Aorta (tissue), 5 donors: ENCODE measurements at places on chromosomes 12 and 14. TPM values are rescaled to one million over a fixed set of nuclear protein-coding genes. Genes with fewer than 3 reads are reported as not detected.
A peak's percentile ranks its signal among the peaks of the same experiment; 100 is the strongest.

GRCh38 chr12:109310247-109311125, 1.4 kb upstream of the FOXN4 start:
- no peak for DNase-seq

GRCh38 chr14:95140060-95140858, 17.1 kb downstream of the DICER1 start:
- DNase-seq = no peak

- no peak for DNase-seq
These were observed 11.4 kb upstream of the ARF6 start for GRCh38 chr14:49881350-49882001.

DNA sequence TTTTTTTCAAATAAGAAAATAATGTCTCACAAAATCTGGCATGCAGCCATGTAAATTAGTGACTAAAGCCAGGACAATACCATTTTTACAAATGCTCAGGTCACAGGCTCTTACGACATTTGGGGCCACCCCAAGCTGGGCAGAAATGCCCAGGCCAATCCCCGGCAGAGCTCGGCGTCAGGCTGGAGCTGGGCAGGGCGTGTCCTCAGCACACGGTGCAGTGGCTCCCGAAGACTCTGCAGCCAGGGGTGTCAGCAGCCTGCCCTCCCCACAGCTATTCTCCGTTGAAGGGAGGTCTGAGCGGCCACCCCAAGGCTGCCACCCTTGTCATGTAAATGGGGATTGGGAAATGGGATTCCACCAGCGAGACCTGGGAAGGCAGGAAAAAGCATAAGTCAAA, 158.6 kb downstream of the DICER1 start:
- no peak for DNase-seq

- DNase-seq = no peak
These were observed 69.9 kb downstream of the RAD51B start for GRCh38 chr14:67889455-67889854.

GRCh38 chr12:71607494-71608330, 55.9 kb downstream of the ZFC3H1 start:
- DNase-seq = no peak

- DNase-seq = no peak
These were observed 593.7 kb downstream of the TMEM121 start for GRCh38 chr14:106120101-106120500.

DNA sequence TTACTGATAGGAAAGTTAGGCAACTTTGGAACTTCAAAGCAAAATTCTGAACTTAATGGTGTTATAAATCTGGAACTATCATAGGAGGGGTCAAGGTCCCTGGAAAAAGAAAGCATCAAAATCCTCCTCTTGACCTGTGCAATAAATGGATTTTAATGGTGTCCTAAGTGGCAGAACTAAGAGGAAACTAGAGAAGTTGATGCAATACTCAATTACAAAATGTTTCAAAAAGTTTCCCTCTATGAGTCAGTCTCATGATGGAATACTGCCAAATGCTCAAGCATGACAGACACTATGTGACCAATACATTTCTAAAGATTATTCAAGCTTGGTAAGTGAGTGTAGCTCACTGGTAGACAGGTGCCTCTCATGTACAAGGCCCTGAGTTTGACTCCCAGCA, 47.7 kb upstream of the ERGIC2 start:
- no peak for DNase-seq

DNA sequence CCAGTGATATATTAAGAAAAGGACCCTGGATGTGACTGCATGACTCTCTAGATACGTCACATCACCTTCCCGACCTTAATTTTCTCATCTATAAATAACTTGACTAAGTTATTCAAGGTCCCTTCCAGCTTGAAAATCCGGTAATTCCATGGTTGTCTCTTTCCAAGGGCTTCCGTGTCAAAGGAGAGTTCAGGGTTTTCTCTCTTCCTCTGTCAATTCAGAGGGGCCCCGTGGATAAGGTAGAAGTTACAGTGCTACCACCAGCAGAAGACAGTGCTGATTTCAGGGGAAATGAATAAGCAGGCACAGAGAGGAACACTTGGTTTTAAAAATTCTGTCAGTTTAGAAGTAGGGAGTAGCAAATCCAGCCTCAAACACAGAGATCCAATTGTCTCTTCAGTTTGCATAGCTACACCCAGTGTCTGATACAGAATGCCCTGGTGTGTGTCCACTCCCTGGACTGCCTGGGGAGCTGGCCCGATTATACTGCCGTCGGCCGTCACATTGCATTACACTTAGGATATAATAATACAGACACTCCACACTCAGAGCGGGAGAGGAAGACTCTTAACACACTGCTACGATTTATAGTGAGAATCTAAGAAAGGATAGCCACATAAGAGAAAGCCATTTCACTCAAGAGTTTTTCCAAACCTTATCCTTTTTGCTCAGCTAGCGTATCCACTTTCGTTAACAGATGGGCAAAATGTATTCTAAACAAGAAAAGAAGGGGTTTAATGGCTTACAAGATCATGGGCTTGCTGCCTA, 54.7 kb upstream of the GTF2A1 start:
- DNase-seq = no peak

DNA sequence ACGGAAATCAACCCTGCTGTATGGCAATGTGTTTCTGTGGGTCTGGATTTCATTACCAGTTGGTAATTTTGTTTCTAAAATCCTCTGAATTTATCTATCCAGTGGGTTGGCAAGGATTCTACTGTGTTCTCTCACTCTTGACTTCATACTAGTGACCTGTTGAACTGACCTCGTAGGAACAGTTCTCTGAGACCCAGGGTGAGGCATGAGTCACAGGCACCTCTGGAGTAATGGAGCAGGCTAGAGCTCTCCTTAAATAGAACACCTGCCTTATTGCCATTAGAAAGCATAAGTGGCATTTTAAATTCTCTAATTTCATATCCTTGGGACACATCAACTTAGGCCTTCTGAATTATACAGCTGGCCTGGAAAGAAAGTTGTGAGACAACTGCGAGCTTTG, 258.3 kb upstream of the NAV3 start:
- no peak for DNase-seq

GRCh38 chr12:95805864-95806671, 15.5 kb upstream of the NTN4 start:
- no peak for DNase-seq

The SIRT4 gene
- total RNA-seq = 0.39 TPM

DNA sequence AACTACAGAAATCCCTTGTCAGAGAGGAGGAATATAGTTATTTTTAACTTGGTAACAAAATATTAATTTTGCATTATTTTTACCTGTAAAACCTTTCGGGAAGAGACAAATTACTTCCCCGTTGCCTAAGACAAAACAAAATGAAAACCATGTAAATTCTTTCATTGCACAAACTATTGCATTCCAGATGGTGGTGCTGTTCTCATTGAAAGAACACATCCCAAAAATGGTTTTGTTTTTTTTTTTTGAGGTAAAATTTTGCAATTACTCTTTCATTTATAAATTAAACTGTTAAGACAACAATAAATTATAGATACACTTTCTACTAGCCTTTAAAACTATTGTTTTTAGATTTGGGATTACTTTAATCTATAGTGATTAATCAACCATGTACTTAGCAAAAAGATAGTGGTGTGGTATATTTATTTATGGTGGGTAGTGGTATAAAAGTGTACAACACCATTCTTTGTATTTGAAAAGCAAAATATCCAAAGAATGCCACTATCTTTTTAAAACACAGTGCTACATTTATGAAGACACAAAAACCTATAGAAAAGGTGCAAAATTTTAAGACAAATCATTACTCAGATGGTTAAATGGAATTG, 115.5 kb downstream of the SLC38A1 start:
- no peak for DNase-seq

The SYNDIG1L gene
- total RNA-seq = 1.2 TPM

GRCh38 chr12:69266036-69266635, 26.8 kb downstream of the CPSF6 start:
- DNase-seq = no peak

The OASL gene
- total RNA-seq = 0.96 TPM

DNA sequence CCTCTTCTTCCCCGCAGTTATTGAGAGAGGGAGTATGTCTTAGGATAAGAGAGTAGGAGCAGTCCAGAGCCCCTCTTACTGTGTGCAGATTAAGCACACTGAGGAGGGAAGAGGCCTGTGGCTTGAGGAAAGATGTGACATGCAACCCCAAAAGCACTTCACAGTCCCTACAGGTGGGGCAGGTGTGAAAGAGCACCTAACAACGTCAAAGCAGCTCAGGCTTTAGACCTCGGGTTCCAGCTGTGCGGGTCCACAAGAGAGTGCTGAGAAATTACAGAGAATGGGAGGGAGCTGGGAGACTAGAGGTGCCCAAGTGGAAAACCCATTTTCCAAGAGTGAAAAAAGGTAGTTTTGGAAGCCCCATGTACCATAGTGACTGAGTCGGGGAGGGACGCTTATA, 127.6 kb downstream of the SLC25A47 start:
- no peak for DNase-seq

The HAL gene
- 1.4 TPM for total RNA-seq

- peak; percentile 73 for DNase-seq
These were observed 599 bp downstream of the PAPLN start for GRCh38 chr14:73237786-73238423.

The PYGL gene
- total RNA-seq = 78.6 TPM

DNA sequence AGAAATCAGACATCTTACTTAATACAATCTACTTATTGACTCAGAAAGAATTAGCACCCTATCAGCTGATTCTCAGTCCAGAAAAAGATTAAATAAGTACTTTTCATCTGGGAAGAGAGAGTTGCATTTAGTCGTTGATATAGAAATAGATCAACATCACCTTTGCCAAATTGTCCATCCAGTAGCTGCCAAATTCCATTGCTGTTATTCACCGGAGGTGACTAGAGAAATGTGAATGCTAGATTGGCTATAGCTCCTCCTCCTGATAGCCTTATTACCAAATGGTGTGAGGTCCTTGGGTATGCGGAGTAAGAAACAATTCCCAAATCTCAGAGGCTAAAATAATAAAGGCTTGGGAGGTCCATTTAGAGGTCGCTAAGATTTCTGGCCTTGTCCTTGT, 723.3 kb upstream of the FLRT2 start:
- no peak for DNase-seq

DNA sequence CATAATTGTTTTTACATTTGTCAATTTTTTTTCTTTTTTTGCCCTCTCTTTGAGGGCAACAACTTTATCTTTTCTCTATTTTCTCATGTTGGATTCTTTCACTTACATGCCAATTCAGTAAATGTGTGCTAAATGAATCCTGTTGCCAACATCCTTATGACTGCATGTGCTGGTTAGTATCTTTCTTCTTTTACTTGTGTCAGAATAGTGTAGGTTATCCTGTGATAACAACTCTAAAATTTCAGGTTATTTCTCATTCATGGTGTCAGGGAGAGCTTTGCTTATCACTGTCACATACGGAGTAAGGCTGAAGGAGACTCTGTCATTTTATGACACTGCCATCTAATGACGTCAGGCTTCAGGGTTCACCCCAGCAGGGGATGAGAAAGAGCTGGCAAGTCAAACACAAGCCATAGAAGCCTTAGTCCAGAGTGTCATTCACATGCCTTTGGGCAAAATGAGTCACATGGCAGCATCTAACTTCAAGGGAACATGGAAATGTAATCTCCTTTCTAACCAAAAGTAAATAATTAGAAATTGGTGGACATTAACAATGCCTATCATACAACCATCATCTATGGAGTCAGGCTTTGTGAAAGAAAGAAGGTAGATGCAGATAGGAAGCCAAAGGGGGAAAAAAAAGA, 242.5 kb upstream of the ATP2B1 start:
- no peak for DNase-seq

DNA sequence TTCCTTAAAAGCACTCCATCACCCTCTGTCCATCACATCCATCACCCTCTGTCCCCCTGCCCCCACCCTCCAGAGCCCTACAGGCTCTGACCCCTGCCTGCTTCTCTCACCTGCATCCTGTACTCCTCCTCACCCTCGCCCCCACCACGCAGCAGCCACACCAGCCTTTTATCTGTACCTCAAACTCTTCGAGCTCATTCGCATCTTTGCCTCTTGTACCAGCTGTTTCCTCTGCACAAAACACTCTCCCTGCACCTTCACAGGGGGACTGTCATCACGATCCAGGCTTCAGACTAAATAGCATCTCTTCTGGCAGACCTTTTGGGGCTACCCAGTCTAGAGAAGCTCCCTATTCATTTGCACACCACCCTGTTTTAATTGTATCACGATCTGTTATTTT, 24.1 kb downstream of the TMEM229B start:
- DNase-seq = no peak

DNA sequence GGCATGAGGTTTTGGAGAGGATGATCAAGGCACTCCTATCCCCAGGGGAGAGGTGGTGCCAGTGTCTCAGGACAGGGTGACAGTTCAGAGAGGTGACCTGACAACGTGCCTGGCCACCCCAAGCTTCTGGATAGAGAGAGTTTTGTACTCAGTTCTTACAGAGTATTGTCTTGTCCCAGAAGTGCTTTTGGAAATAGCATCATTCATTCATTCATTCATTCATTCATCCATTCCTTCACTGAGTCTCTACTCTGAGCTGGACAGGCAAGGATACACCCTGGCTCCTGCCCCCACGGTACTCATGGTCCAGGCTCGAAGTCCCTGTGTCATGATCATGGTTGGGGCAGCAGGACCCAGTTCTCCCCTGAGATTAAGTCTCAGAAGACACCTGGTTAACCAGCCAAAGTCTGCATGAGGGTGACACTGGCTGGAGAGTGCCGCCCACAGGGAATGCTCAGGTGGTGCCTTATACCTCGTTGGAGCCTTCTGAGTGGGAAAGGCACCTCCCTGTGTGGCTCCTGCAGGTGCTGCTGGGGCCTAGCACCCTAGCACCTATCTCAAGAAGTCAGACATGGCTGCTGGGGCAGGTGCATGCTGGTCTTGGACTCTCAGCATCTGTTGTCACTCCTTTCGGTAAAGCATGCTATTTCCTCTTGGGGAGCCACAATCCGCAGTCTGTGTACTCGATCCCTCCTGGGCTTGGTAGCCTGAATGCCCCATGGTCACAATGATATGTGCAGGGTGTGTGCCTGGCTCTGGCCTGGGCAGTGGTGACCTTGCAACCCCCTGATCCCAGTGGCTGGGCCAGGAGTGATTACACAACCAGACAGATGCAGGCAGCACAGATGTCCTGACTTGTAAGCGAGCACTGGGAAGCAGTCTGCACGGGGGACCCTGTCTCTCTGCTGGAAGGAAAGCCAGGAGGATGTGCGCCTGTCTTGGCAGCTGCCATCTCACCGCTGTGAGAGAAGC, 57.8 kb downstream of the C14orf132 start:
- no peak for DNase-seq

DNA sequence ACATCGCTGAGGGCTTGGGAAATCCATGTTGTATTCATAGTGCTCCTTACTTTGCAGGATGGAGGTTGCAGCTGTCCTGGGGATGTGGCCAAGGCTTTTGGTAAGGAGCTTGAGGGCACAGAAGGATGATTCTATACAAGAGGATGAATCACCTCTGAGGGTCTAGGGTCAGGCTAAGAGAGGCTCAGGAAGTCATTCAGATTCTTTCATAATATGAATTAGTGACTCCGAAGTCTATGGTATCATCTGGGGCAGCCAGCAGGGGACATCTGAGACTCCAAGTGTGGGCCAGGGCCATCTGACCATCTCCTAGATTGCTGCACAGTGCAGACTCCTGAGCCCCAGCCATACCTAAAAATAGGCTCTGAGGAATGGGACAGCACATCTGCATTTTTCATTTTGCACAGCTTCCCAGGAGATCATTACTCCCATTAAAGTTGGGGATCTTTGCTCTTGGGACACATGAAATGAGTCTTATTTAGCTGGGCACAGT, 4.8 kb downstream of the GMPR2 start:
- no peak for DNase-seq

- DNase-seq = no peak
These were observed 22.5 kb upstream of the PCNX1 start for GRCh38 chr14:70884595-70885342.
